ENCODE measurements at places on chromosomes 16 and 17.

DNA sequence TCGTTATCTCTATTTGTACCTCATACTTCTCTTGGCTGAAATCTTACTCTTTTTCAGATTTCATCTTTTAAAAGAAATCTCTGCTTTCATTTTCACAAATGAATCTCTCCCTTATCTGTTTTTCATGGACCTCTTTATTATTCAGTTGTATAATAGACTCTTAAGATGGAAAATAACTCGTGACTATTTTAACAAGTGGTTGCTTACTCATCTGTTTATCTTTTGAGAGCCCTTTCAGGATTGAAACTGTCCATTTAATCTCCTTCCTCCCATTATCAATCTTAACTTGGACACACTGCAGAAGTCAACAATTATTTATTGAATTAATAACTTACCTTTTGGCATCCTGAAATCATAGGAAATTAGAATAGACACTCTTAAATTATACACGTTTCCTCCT, 68.8 kb downstream of the ABCA8 start:
- DNase-seq, result no peak

DNA sequence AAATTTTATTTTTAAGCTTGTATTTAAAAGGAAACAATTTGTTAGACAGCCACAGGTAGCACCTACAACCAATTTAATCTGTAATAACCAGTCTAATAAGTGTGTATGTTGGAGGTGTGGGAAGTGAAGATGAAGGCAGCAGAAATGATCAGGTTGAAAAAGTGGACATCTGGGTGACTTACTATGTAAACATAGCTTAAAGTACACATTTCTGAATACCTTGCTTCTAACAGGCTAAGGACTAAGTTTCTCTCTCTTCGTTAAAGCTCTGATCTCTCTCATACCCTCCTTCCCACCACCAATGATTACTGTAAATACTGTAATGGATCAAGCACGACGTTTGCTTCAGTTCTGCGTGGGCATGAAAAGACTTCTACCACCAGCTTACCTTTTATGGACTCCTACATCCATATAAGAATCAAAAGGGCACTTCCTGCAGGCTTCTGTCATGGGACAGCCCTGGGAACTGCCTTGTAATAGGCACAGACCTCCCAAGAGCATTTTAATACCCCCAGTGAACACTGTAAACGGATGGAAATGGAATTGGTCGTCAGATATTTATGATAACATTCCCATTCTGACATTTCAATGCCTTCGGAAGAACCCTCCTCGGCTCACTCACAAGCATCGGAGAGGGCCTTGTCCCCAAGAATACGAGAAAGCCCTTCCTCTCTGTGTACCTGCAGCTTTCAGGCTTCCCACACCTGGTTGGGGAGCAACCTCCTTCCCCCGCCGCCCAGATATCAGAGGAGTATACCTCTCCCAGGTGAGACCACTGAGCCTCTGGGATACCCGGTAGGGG, 700 bp downstream of the CCDC43 start:
- DNase-seq, result no peak

DNA sequence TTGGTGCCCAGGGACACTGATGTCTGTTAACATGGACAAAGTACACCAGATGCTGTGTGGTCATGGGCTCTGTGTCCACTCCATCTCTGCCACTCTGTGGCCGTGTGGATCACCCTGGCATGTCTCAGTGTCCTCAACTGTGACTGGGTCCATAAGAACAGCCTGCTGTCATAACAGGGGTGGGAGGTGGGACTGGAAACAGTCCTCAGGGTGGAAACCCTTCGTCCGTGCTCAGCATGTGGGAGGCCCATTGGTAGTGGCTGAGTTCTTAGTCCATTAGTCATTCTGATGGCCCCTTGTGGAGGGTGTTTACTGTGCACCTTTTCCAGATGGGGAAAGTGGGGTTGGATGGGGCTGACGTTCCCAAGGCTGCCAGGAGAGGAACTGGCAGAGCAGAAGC, 12.8 kb downstream of the FLYWCH2 start:
- DNase-seq, result no peak

GRCh38 chr16:63244631-63245030, 1208.4 kb upstream of the CDH8 start:
- DNase-seq, result no peak

DNA sequence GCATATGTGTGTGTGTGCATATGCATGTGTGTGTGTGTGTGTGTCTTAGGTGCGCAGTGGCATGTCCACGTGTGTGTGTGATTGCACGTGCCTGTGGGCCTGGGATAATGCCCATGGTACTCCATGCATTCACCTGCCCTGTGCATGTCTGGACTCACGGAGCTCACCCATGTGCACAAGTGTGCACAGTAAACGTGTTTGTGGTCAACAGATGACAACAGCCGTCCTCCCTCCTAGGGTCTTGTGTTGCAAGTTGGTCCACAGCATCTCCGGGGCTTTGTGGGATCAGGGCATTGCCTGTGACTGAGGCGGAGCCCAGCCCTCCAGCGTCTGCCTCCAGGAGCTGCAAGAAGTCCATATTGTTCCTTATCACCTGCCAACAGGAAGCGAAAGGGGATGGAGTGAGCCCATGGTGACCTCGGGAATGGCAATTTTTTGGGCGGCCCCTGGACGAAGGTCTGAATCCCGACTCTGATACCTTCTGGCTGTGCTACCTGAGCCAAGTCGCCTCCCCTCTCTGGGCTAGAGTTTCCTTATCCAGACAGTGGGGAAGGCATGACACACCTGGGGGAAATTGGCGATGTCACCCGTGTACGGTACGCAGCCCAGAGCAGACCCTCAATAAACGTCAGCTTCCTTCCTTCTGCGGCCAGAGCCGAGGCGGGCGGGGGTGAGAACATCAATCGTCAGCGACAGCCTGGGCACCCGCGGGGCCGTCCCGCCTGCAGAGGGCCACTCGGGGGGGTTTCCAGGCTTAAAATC, 47.6 kb downstream of the IL21R start:
- no peak for DNase-seq

All from hippocampal formation (tissue), 2 donors.